Fibroblast of the conjunctiva (primary cell): ENCODE measurements at places on chromosomes 5 and 9.

DNA sequence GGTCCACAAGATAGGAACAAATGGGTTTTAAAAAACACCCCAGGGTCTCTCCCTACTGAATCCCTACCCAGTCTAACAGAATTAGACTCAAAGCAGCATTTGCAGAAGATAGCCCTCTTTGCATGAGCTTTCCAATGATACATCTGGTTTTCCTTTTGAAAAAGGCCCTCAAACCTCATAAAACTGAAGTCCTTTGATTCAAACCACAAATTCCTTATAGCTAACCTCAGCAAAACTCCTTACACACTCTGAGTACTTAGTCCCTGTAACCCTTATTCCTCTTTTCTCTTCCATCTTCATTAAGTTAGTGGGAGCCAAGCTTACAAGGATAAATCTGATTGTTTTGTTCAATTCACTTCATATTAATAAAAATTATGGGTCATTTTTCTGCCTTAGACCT is 90.5 kb upstream of the TNC start:
- no peak for DNase-seq

- no peak for DNase-seq
Measured at GRCh38 chr9:136507221-136507991, 24.6 kb upstream of the SEC16A start.

DNA sequence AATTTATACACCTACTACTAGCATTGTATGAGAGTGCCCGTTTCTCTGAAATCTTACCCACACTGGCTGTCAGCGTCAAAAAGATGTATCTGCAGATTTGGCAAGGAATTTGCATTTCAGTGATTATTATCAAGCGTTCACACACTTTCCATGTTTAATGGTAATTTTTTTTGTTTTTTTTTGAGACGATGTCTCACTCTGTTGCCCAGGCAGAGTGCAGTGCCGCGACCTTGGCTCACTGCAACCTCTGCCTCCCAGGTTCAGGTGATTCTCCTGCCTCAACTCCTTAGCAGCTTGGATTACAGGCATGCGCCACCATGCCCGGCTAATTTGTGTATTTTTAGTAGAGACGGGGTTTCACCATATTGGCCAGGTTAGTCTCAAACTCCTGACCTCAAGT is 14.3 kb downstream of the ABL1 start:
- no peak for DNase-seq

GRCh38 chr9:112132356-112132755 is 42.7 kb downstream of the SUSD1 start:
- DNase-seq, result no peak

DNA sequence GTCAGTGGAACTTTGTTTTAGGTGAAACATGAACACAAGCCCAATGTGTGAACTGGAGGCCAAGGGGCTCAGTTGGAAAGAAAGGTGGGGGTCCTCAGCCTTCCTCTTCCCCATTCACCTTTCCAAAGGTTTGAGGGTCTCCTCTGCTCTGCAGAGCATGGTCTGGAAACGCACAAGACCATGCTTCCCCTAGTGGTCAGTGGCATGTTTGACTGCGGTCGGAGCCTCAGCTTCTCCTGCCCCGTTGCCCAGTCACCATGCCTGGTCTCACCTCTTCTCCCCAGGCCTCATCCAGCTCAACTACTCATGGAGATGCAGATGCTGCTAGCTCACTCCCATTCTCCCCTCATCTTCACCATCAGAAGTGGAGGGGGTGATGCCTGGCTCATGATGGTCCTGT is 340.3 kb downstream of the GADD45G start:
- DNase-seq, result no peak

DNA sequence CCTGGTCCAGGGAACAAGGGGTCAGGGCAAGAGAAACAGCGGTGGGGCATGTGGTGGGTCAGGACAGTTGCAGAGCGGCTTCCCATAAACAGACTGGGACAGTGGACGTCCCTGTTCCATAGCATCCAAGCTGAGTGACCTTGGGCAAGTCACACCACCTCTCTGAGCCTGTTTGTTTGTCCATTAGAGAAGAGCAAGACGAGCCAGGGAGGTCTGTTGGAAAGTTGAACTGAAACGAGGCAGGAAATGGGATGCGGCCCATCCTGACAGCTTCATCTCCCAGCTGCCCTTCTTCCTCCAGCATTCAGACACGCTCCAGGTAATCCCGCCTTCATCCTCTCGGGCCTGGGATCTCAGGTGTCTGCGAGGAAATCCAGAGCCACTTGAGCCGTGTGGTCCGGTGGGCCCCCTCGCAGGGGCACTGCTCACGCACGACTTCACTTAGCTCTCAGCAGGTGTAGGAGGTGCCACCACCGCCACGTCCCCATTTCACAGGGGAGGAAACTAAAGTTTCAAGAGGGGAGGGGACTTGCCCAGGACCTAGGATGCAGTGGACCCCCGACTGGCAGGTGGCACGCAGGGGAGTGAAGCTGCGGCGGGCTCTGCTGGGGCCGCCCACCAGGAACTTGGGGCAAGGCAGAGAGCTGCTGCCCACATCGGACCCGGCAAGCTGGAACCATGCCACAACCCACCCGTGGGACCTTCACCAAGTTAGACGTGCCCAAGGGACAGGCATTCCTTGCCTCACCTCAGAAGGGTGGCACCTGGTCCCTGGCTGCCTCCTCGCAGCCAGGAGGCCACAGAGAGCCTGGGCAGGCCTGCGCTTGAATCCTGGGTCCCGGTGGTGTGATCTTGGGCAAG is 13.0 kb downstream of the PTGES2 start:
- no peak for DNase-seq

- DNase-seq, result no peak
Measured at GRCh38 chr5:153402550-153402949, 87.9 kb upstream of the GRIA1 start.

DNA sequence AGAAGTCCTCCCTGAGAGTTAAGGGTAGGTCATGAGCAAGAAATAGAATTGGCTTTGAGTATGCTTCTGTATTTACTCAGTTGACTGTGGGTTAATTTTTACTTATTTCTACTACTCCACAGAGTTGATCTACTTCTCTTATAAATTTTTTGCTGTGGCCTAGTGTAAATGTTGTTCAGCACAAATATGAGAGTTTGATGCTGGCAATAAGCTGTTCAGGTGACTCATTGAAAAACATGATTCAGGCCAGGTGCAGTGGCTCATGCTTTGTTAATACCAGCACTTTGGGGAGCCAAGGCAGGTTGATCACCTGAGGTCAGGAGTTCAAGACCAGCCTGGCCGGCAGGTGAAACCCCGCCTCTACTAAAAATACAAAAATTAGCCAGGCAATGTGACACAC is 4.5 kb upstream of the CDK7 start:
- DNase-seq, result no peak

- no peak for DNase-seq
Measured at GRCh38 chr9:2992427-2992826, 148.5 kb upstream of the PUM3 start.

GRCh38 chr5:145157841-145158240 is 677.3 kb downstream of the PRELID2 start:
- no peak for DNase-seq

DNA sequence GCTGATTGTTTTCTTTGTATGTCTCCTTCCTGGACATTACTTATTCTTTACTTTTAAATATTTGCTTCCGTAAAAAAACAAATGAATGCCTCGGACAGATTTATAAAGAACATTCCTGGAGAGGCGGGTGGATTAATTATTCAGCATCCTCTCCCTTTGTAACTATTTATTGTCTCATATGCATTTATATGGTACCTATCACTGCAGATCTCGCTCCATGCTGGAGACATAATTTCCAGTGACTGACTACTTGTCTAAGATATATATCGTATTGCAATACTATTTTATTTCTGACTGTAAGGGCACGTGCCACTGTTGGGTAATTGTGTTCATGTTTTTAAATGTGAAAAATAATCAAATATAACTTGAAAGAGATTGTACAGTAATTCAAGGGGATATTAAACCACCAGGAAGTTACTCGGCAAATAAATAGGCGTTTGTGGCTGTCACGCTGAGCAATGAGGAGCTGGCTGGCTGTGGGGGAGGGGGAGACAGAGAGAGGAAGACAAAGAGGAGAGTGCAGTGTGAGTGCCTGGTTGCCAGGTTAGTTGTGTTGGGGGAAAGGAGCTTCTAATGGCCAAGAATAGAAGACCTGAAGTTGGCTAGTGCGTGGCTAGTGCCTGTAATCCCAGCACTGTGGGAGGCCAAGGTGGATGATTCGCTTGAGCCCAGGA is 131.8 kb upstream of the GABRP start:
- DNase-seq, result no peak

DNA sequence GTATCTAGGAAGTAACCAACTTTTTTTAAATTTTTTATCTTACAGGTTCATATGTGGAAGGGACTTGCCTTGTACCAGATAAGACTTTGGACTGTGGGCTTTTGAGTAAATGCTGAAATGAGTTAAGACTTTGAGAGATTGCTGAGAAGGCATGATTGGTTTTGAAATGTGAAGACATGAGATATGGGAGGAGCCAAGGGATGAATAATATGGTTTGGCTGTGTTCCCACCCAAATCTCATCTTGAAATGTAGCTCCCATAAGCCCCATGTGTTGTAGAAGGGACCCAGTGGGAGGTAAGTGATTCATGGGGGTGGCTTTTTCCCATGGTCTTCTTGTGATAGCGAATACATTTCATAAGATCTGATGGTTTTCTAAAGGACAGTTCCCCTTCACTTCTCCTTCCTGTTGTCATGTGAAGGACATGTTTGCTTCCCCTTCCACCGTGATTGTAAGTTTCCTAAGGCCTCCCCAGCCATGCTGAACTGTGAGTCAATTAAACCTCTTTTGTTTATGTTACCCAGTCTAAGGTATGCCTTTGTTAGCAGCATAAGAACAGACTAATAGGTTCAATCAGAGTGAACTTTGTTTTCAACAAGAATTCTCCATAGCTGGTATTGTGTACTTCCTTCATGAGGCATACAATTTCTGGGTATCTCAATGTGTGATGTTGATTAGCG is 535.6 kb upstream of the MEF2C start:
- DNase-seq, result no peak

- no peak for DNase-seq
Measured at GRCh38 chr9:104795857-104796256, 31.9 kb downstream of the NIPSNAP3B start.

DNA sequence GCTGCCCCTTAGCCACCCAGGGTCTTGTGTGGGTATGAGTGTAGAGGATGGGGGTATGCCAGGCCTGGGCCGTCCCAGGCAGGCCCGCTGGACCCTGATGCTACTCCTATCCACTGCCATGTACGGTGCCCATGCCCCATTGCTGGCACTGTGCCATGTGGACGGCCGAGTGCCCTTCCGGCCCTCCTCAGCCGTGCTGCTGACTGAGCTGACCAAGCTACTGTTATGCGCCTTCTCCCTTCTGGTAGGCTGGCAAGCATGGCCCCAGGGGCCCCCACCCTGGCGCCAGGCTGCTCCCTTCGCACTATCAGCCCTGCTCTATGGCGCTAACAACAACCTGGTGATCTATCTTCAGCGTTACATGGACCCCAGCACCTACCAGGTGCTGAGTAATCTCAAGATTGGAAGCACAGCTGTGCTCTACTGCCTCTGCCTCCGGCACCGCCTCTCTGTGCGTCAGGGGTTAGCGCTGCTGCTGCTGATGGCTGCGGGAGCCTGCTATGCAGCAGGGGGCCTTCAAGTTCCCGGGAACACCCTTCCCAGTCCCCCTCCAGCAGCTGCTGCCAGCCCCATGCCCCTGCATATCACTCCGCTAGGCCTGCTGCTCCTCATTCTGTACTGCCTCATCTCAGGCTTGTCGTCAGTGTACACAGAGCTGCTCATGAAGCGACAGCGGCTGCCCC is 2.6 kb downstream of the SLC35A4 start:
- DNase-seq, result no peak

DNA sequence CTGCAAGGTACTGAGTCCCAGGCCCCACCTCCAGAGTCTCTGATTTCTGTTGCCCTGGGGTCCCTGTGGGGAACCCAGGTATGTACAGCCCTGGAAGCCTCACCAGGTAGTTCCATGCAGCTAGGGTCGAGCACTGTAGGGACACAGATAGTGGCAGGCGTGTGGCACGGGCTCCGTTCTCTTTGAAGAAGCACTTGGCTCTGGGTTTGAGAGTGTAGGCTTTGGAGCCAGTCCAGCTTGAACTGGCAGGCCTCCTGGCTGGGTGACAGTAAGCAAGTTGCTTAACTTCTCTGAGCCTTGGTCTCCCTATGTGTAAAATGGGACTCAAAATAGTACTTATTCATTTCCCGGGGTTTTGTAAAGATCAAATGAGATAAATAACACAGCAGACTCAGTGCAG is 5.6 kb downstream of the OLFM1 start:
- DNase-seq, result no peak

DNA sequence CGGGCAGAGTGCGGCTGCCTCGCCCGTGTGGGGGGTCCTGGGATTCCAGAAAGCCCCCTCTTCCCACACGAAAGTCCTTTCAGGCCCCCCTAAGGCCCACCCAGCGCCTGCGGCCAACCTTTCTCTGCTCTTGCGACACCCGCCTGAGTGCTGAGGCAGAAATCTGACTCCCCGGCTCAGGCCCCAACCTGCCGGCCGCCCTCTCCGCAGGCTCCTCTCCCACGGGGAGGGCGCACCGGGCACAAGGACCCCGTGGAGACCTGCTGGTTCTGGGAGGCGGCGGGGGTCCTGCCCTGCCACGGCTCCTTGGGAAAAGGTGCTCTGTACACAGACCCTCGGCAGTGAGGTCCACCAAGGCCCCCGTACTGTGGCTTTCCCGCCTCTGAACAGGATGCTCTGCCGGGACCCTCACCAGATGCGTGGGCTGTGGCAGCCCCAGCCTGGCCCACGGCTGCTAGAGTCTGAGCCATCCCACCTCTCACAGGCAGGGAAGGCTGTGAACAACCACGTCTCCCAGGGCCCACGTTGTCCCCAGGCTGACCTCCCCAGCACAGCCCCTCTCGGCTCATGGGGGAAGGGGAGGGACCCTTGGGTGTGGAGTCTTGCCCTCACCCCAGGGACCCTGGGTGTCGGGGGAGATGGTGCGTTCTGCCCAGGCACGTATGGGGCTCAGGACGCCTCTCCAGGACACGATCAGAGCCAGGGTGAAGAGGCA is 41.5 kb upstream of the EGFL7 start:
- no peak for DNase-seq

DNA sequence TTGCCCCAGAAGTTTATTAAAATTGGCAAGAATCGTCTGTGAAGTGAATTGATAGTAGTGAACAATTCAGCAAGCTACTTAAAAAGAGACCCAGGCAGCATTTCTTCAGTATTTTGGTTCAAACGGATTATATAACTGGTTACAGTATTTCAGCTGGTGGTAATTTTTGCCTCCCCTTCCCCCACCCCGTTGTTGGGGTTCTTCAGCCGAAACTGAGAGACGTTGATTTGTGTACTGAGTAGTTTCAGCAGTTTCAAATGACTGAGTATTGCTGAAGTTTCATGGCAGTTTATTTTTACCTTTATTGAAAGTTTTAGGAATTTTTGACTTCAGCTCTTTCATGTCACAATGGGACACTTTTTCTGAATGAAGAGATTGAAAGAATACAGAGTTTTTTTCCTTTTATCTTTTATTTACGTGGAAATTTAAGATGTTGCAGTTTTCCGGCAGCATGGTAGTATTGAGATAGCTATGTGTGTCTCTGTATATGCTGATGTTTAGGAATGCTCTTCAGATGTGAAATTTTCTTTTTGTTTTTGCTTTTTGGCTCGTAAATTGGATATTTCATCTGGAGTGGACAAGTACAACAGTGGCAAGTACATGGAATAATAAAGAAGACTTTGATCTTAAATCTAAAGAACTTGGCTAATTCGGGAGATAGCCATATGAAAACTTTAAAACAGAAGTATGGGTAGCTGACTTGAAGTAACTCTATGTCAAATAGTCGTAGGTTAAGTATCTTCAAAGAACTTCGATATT is 1.9 kb downstream of the GPBP1 start:
- DNase-seq, result no peak
